ENCODE measurements at places on chromosomes 7 and 10.

- peak; percentile 22 for DNase-seq
Observed at GRCh38 chr7:1742555-1743303, 72.7 kb downstream of the ELFN1 start.

GRCh38 chr7:133670250-133670649, 417.4 kb downstream of the EXOC4 start:
- DNase-seq = no peak

DNA sequence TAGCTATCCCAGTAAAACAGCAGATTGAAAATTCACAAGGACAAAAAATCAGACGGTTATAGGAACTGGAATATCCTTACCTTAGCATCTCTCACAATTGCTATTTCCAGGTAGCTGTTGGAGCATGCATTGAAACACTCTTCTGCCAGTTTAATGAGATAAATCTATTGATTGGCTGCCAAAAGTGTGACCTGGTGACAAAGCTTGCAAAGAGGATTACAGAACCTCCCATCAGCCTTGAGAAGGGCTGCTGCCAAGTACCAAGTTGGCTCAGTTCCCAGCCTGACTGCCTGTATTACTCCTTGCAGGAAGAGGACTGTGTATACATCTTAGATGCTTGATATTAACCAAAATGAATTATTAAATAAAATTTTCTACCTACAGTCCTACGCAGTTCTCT, 5.1 kb downstream of the PRLHR start:
- peak; percentile 49 for DNase-seq

GRCh38 chr10:74189999-74190421, 39.0 kb downstream of the ADK start:
- no peak for DNase-seq

- no peak for DNase-seq
Observed at GRCh38 chr10:3676564-3676963, 108.4 kb downstream of the KLF6 start.

DNA sequence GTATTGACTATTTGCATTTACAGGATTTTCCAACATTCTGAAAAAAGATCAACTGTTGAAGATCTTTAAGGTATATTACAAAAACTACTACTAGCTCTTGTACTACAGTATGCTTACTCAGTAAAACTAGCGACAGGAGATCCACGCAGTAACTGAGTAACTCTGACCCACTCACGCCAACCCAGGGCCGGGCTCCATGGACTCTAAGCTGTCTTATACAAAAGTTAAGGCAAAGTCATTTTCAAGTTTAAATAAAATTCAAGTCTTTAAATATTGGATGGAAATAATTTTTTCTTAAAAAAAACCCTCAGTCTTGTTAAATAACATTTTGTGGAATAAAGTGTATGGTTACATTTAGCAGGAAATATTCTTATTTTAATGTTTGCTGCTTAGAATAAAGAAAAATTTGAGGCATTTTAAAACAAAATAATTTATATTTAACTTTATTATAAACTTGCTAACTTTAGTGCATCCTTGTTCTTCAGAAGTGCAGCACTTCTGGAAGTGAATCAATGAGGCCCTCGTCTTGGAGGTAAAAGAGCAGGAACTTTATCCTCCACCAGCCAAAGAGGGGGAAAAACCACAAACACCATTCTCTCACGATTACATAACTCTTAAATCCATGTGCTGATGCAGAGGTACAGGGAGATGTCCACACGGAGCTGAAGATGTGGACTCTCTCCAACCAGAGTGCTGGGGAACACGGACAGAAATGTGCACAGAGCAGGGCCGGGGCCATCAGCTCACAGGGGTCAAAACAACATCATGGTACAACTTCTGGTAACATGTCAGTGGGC, 119.9 kb downstream of the LARP4B start:
- DNase-seq = no peak

DNA sequence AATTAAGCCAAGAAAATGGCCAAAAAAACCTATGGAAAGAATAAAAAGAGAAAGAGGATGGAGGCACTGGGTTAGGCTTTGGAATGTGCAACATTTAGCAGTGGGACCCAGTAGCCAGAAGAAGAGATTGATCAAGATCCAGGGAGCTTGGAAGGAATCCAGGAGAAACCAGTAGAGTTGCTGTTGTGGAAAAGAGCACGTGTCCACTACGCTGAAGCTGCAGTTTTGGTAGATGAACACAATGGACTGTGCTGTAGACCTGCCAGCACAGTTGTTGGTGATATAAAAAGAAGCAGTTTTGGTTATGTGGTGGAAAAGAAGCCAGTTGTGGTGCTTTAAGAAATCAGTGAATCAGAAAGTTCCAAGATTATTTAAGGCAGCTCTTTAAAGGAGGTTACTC, 802.2 kb upstream of the POM121L12 start:
- no peak for DNase-seq

GRCh38 chr10:52879091-52879807, 106.7 kb upstream of the MBL2 start:
- DNase-seq = no peak

- DNase-seq = no peak
Observed at GRCh38 chr10:126004752-126005151, 108.4 kb downstream of the FANK1 start.

DNA sequence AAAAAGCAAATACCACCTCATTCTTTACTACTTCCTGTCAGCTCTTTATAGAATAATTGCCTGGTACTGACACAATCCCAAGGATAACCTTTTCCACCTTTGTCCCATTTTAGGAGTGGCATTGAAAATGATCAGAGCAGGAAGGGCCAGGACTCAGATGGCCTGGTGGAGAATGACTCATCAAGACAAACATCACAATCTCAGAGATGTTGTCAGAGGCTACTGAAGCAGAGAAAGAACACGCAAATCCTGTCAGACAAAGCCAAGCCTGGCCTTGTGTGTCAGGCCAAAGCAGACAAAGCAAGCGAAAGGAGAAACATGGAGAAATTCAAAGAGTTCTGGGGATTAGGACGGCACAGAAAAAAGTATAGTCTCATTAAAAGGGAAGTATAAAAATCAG, 40.9 kb downstream of the NSUN6 start:
- DNase-seq = peak; percentile 63

DNA sequence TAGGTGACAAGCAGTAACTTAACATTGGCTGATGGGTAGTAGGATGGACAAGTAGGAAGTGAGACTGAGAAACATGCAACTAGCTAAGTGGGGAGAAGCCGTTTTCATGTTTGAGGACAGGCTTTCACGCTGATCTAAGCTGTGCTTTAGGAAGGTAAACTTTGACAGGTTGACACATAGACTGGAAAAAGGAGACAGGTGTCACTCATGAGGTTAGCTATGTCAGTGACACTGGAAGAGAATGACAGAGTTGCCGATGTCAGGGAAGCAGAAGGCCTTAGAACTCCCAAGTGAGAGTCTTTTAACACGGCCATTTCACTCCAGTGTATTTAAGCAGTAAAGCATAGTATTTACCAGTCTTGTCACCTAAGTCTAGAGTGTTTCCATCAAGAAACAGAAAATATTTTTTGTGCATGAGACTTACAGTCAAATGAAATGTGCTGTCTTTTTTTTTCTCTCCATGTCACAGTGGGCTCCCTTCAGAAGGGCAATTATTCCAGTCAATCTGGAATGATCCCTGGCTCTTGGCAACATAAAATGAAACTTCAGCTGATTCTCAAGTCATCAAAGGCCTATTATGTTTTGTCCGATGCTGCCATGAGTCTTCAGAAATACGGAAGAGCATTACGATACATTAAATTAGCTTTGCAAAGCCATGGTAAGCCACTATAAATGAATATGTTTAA, 20.6 kb downstream of the EDRF1 start:
- no peak for DNase-seq

GRCh38 chr10:13892001-13892491, 305.3 kb downstream of the PRPF18 start:
- no peak for DNase-seq

DNA sequence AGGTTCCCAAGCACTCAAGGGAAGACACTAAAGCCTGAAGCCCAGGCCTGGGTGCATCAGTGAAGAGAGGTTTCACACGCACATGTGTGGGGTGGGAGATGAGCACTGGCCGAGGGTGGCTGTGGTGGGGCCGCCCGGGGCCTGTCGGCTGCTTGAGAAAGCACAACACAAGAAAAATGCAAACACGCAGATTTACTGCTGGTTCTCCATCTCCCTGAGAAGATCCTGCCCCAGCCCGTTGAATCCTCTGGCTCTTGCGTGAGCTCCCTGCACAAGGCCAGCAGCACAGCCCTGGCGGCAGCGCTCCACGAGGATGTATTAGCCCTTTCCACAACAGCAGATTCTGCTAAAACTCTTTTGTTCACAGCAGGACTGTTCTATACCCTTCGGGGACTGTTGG, 6.2 kb downstream of the ZNF511 start:
- no peak for DNase-seq

GRCh38 chr10:114930320-114930719, 7.7 kb upstream of the TRUB1 start:
- no peak for DNase-seq

DNA sequence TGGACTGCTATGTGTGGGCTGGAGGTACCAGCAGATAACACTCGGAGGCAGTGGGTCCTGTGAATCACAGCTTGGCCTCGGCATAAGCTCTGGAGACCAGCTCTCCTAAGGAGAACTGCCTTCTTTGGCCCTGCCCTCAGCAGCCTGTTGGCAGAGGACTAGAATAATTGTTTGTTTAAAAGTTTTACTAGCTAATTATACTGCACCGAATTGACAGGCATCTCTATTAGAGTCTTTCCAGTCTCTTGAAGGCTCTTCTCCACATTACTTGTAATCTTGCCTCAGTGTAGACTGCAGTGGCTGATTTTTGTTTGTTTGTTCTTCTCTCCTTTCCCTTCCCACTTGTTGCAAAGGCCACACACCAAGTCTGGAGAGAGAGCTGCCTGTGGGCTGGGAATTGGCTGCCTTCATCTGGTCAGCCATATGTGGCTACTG, 183.2 kb downstream of the AUTS2 start:
- peak; percentile 44 for DNase-seq

DNA sequence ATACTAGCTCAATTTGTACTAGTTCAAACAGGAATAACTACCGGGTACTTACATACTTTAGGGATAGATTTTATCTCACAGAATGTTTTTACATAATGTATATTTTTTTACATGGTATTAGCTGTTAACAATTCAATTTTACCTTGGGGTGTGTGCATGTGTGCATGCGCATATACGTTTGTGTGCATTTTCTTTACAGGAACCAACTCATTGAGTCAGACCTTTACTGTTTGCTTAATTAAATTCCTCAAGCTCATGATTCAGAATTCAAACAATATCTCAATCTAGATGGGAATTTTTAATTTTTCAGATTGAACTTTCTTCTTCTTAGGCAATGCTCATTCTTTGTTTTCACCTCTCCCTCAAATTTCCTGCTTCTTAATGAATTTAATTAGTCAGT, 24.7 kb upstream of the WASL start:
- DNase-seq = no peak

DNA sequence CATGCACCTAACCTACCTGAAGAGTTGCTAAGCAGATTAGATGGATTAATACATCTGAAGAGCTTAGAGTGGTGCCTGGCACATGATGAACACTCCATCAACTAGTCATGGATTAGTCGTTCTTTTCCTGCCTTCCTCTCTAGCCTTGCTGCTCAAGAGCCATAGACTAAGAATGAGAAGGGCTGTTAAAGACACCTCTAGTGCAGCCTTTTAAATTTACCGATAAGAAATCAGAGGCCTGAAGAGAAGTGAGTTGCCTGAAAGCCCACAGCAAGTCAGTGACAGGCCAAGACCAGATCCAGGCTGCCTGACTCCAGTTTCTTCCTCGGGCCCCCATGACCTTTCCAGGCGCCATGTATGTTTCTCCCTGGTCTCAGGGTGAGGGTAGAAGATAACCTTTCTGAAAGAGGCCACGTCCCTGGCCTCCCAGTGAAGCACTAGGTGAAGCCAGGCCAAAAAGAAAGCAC, 6.5 kb downstream of the TSPAN15 start:
- DNase-seq = no peak

DNA sequence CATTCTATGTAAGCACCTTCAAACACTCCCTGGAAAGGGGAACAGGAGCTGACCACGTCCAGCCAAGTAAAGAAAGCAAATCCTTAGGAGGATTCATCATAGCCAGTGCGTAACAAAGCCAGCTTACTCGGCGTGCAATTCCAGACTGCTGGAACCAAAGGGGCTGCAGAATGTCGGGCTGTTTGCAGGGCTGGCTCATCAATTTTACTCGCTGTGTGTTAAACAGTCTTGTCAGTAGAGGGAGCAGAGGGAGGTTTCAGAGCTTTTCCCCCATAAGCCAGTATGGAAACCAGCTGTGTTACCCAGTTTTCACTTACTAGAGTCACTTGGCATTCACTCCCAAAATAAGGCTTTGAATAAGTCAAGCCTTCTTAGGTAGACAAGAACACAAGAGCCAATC, 127.1 kb downstream of the KMT2E start:
- peak; percentile 21 for DNase-seq

- DNase-seq = no peak
Observed at GRCh38 chr10:103751667-103752290, 103.6 kb downstream of the SH3PXD2A start.

DNA sequence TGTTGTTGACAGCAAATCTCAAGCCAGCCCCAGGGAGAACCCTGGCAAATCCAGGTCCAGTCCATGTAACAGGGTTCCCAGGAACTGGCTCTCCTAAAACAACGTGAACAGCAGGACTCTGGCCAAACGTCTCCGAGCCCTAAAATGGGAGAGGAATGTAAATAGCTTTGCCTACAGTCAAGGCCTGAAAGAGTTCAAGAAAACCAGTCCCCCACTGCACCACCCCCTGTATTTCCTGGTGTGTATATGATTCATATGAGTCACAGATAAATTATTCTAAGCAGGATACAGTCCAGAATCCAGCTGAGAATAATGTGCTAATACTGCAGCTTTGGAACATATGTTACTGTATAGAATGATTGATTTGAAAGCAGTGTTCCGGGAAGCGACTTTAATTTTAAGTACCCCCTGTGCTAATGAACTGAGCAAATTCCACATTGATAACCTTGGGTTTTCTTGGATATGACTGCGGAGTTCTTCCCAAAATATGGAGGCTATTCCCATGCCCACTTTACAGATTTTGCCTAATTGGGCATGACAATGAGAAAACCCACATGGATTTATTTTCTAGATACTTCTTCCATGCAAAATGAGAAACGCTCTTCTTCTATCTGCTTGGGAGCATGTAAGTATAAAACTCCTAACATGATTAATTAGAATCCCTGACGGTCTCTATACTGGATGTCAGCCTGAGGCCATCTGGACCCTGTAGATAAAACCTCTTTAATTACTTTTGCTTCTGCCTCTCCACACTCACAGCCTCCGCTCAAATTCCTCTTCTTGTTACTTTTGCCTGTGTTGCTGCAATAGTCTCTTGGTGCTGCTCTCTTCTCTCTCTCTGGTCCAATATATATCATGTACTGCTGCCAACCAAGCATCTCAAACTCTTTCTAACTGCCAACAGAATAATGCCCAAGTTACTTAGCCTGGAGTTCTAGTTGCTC, 50.2 kb downstream of the LAMB4 start:
- DNase-seq = no peak

DNA sequence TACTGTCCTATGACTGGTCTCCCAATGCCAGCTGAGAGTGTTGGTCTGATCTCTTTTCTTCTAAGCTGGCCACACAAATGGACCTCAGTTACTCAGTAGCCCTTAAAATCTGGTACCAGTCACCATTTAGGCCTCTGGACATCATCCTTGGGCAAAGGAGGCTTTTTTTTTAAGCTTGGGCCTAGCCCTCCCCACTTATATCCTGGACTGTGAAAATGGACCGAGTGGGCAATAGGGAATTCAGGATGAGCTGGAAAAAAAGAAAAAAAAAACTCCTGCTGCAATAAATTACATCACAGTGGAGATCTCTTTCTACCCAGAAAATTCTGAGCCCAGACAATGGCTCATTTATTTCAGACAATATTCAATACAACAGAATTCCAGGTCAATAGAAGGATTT, 68.4 kb downstream of the PARP12 start:
- no peak for DNase-seq
